Ureter (tissue), 1 donor: ENCODE measurements at places on chromosomes 2 and 18. TPM values are rescaled to one million over a fixed set of nuclear protein-coding genes. Genes with fewer than 3 reads are reported as not detected.

DNA sequence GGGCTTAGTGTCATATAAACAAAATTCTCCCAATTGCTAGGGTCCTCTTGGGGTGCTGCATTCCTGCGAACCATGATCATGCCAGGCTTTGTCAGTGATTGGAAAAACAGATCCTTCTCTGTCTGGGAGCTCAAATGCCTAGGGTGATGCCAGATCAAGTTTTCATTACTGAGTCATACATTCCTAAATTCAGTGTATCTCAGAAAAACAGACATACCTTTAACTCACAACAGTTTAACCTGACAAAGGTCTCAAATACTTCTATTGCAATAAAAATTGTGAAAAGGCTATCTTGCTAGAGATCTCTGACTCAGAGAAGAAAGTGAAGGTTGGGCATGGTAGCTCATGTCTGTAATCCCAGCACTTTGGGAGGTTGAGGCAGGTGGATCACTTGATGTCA, 86.9 kb downstream of the SH3YL1 start:
- DNase-seq = no peak

Gene CFAP221
- 2.8 TPM for total RNA-seq

DNA sequence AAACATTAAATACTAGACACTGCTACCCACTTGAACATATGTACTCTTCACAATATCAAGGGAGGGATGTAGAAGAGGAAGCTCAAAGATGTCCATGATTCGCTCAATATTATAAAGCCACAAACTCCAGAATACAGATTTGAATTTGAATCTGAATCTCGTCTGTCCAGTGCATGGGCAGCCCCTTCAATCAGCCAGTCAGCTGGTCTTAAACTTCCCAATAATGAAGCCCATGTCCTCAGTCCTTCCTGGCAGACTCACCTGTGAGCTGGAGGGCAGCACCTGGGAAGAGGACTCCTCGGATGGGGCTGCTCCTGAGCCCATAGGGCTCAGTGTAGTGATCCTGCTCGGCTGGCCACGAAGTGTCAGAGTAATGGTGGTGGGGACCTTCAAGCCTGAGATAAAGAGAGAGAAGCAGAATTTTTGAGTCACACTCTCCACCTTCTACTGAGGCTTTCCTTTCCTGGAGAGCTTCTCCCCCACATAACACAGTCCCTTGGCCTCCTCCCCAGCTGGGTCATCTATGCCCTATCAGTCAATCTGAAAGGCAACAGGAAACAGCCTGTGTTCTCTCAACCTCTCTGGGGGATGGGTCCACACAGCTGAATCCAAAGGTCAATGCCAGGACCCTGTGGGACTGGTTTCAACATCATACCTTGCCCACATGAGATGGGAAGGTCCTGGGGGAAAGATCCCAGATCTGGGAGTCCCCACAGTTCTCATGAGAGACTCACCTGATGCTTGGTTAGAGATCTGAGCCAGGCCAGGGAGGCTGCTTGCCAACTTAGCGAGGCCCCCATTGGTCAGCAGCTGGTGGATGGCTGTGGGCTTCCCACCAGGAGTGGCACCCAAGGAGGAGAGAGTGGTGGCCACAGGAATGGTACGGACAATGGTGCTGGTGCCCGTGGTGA, 36.5 kb downstream of the KANSL3 start:
- no peak for DNase-seq

- DNase-seq = no peak
Measured at GRCh38 chr2:200341376-200341775, 34.9 kb downstream of the SPATS2L start.

- no peak for DNase-seq
Measured at GRCh38 chr2:237631007-237631785, 3.8 kb downstream of the LRRFIP1 start.

DNA sequence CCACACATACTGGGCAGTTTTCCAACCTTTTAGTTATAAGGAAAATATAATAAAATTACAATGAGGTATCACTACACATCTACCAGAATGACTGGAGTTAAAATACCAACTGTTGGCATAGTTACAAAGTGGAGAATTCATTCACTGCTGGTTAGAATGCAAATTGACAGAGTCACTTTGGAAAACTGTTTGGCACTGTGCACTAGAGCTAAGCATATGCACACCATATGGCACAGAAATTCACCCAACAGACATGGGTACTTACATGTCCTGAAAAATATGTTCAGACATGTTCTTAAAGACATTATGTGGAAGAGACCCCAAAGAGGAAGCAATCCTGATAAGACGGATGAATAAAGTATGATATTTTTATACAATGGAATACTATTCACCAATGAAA, 686.1 kb upstream of the RAB6C start:
- DNase-seq = no peak
